ENCODE measurements at places on chromosomes 13 and 19. TPM values are rescaled to one million over a fixed set of nuclear protein-coding genes. Genes with fewer than 3 reads are reported as not detected.

The VSTM2B gene
- not detected for total RNA-seq

The PSG3 gene
- not detected for total RNA-seq

The FOXO1 gene
- total RNA-seq: 1.9 TPM

The FBL gene
- 232 TPM for total RNA-seq

The KLK8 gene
- not detected for total RNA-seq

The PPM1N gene
- 0.35 TPM for total RNA-seq

The CYSLTR2 gene
- not detected for total RNA-seq

The ZNF723 gene
- total RNA-seq: not detected

The SRRM5 gene
- not detected for total RNA-seq

All from smooth muscle cell of the coronary artery (primary cell).